ENCODE measurements at places on chromosomes 4 and X.
A peak's percentile ranks its signal among the peaks of the same experiment; 100 is the strongest.

GRCh38 chr4:146639506-146639932, 826 bp downstream of the POU4F2 start:
- DNase-seq: no peak

- DNase-seq: no peak
Measured at GRCh38 chr4:73248821-73249220, 9.8 kb downstream of the ANKRD17 start.

- no peak for DNase-seq
Measured at GRCh38 chr4:99868126-99868596, 26.1 kb downstream of the LAMTOR3 start.

- no peak for DNase-seq
Measured at GRCh38 chrX:21993265-21993664, 38.9 kb upstream of the PHEX start.

DNA sequence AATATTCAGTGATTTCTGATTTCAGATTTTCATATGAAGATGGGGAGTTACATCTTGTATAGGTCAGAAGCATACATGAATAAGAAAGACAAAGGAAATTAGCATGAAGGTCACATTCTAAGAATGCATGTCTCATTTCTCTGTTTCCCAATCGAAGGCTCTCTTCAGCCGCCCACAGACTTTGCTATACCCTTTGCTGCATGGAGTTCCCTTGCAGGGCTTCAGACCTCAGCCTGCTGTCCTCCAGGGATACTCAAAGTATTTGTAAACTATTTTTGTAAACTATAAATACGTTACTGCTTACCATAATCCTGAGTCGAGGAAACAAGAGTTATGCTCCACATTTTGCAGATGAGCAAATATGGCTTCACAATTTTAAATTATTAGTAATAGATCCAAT, 738.4 kb downstream of the PCDH18 start:
- no peak for DNase-seq

GRCh38 chrX:148763896-148764295, 263.5 kb downstream of the AFF2 start:
- no peak for DNase-seq

GRCh38 chrX:30283456-30284200, 25.6 kb downstream of the NR0B1 start:
- DNase-seq: peak; percentile 39

- DNase-seq: peak; percentile 47
Measured at GRCh38 chr4:111228396-111228795, 605.5 kb upstream of the PITX2 start.

DNA sequence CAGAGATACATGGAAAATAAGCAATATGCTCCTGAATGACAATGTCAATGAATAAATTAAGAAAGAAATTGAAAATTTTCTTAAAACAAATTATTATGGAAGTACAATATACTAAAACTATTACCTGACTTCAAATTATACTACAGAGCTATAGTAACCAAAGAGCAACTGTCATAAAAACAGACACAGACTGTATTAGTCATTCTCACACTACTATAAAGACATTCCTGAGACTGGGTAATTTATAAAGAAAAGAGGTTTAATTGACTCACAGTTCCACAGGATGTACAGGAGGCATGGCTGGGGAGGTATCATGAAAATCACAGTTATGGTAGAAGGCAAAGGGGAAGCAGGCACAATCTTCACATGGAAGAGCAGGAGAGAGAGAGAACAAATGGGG, 60.0 kb upstream of the CYSLTR1 start:
- DNase-seq: no peak

- no peak for DNase-seq
Measured at GRCh38 chr4:53654300-53654758, 63.0 kb upstream of the LNX1 start.

DNA sequence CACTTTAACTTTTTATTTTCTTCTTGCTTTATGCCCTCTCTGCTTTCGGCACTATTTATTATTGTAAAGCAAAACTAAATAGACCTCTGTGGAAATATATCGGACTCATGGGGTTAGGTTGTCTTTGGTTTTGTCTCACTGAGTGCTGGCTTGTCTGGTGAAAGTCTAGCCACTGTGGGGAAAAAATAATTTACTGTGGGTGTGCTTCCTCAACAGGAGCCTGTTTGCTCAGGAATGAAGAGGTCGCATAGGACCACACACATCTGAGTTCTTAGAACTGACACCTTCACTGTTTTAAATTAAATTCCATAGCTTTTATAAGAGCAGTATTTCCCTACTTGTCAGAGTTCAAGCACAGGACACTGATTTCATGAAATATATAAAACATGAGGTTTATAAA, 103.0 kb upstream of the BMPR1B start:
- no peak for DNase-seq

GRCh38 chr4:8002525-8003309, 63.1 kb upstream of the AFAP1 start:
- no peak for DNase-seq

DNA sequence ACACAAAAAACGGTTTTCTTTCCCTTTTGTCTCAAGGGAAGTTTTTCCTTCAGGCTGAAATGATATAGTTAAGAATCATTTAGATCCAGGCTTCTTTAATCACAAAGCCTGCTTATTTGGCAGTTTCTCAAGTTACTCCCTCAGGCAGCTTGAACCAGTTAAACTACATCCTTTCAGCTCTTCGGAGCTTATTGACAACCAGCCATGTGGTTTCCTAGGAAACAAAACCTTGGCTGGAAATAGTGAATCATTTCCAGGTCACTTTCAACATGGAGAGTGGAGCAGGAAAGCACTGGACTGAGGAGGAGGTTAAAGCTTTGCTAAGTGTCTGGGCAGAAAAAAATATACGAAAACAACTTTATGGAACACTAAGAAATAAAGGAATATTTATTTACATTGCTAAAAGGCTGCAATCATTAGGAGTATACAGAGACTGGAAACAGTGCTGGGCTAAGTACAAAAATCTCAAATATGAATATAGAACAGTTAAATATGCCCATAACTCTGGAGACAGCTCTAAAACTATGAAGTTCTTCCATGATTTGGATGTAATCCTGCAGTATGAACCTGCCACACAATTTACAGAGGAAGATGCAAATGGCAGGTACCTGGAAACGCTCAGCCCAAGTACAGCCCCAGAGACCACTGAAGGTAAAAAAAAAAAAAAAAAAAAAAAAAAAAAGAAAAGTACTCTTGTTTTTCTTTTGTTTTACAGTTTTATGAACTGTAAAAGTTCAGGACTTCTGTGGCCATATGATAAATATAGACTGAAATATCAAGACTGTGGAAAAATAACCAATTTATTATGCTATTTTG, 23.2 kb upstream of the AASDH start:
- DNase-seq: peak; percentile 50

Measured in HS-27A (cell line).